ENCODE measurements at places on chromosomes 2 and 18.
A peak's percentile ranks its signal among the peaks of the same experiment; 100 is the strongest.

DNA sequence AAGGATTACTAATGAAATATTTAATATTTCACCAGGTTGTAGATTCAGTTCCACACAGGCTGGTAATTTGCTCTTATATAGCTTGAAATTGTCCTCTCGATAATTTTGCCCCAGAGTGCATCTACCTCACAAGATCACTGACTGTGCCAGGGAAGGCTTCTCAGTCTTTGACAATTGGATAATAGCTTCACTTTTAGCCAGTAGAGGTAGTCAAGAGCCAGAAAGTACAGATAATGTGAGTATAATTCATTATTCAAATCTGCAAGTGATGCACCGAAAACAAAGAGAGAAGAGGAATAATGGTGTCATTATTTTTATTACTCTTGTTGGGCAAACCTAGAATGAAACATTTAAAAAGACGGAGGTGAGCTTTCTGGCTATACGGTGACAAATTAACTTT, 292.8 kb downstream of the EN1 start:
- peak; percentile 7 for DNase-seq

DNA sequence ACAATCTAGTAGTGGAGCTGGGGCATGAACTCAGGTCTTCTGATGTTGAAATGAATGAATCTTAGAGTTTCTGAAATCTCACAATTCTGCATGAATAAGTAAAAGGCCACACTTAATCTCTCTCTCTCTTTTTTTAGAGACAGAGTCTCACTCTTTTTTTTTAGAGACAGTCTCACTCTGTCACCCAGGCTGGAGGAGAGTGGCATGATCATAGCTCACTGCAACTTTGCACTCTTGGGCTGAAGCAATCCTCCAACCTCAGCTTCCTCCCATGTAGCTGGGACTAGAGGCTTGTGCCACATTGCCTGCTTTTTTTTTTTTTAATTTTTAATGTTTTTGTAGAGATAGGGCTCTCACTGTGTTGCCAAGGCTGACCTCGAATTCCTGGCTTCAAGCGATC, 68.9 kb upstream of the THOC1 start:
- DNase-seq, result no peak

- no peak for DNase-seq
These were observed 23.7 kb downstream of the ASXL2 start for GRCh38 chr2:25854613-25855012.

DNA sequence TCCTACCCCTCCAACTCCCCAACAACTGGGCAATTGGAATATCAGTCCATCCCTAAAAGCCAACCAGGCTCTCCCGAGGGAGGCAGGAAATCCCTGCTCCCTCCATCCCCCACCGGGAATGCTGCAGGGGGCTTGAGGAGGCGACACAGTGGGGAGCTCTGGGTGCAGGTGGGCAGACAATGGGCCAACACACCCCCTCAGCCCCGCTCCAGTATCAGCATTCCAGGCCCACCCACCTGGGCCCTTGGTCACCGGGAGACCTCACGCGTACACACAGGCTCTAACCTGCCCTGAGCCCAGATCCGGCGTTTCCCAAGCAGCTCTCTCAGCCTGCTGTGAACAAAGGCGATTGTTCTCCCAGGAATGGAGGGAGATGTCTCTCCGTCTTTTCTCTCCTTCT, 37.6 kb upstream of the FZD7 start:
- DNase-seq, result no peak
